ENCODE measurements at places on chromosomes 5 and 9.
A peak's percentile ranks its signal among the peaks of the same experiment; 100 is the strongest.

GRCh38 chr9:2461892-2462291, 159.7 kb upstream of the VLDLR start:
- peak; percentile 87 for DNase-seq

DNA sequence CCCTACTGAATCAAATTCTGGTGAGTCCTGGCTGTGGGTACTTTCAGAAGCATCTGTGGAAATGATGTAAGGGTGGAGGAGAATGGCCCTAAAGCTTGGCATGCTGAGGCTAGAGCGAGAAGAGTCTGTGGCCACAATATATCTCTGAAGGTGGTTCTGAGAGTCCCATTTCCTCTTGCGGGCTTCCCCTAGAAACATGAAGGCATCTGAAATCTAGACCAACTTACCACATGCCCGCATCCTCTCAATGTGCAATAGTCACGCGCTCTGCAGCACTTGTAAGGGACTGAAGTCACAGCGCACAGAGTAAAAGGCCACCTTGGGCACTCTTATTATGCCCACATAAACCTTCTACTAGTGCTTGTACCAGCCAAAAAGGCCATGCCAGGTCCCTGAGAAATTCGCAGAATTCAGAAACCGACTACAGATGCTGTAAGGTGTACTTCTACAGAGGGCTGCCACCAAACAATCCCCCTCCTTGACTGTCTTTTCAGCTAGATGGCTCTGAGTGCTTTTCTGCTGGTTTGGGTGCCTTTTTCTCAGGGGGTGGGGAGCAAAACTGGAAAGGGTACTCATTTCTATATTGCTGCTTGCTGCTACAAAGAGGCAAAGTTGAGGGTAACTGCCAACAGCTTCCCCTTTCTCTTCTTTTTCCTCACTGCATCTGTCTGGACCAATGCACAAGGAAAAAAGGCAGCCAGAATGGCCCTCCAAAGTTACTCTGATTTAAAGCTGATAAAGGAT, 107.3 kb downstream of the ZDHHC21 start:
- no peak for DNase-seq

DNA sequence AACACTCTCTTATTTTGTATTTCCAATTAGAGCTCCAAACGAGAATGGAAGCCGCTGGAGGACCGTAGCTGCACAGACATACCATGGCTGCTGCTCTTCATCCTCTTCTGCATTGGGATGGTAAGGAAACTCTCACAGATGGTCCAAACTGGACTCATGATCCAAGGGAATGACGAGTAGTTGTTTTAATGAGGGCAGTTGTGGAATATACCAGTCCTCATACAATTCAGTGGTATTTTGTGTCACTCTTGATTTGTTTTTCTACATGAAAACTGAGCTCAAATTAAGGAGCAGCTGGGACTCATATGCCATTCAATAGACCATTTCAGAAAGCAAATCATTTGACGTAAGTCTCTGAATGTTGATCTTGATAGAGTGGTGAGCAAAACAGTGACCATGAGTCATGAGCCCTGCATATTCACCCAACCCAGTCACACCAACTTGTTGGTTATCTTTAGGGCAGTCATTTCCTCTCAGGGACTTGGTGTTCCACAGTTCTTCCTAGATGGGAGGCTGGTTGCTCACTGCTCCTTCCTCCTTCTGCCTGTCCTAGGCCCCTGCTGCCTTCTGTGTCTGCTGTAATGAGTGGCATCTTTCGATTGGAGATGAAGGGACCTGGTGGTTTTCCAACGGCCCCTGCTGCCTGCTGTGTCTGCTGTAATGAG, 54.9 kb downstream of the SLC44A1 start:
- DNase-seq, result no peak

- DNase-seq, result no peak
Observed at GRCh38 chr5:1035421-1036405, 27.1 kb downstream of the NKD2 start.

- DNase-seq, result no peak
Observed at GRCh38 chr5:176621661-176622079, 8.7 kb downstream of the SNCB start.
